ENCODE measurements at places on chromosomes 12 and 14.

DNA sequence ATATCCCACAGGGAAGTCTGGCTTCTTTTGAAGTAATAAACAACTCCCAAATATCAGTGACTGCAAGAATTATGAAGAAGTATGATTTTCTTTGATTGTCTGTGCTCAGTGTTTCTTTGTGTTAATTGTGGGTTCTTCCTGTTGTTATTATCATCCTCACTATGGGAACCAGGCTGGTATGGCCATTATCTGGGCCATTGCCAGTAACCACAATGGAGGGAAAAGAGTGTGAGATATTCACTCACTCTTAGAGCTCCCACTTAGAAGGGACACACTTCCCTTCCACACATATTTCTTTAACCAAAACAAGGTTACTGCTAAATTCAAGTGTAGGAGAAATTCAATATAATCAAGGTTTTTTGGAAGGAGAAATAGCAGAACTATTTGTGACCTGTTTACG is 503.7 kb downstream of the SLC6A15 start:
- DNase-seq, result no peak

GRCh38 chr12:102008615-102009126 is 53.1 kb downstream of the WASHC3 start:
- DNase-seq, result no peak

- no peak for DNase-seq
Observed at GRCh38 chr14:47186486-47186885, 488.9 kb downstream of the MDGA2 start.

- DNase-seq, result no peak
Observed at GRCh38 chr12:2775431-2775830, 19.3 kb upstream of the FKBP4 start.

GRCh38 chr14:101824339-101824727 is 62.8 kb downstream of the PPP2R5C start:
- DNase-seq, result no peak

DNA sequence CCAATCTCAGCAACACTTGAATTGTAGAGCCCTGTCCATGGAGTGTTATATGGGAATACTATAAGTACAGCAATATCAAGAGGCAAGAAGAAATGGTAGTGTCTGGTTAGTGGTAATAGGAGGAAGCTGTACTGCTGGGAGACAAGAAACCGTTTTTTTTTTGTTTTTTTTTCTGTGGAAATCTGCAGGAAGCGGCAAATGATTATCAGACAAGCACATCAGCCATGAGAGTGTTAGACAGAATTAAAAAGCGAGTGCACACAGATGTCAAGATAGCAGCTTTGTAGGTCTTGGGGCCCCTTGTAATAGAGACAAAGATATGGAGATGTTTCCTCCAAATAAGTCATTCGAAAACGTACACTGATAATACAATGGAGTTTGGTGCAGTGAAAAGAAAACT is 6.7 kb downstream of the TESPA1 start:
- no peak for DNase-seq

GRCh38 chr12:2114071-2114470 is 61.3 kb downstream of the CACNA1C start:
- DNase-seq, result no peak

Data from GM10248 (cell line).